ENCODE measurements at places on chromosomes 16 and 17. TPM values are rescaled to one million over a fixed set of nuclear protein-coding genes. Genes with fewer than 3 reads are reported as not detected.

GRCh38 chr16:70570967-70571570, 47.5 kb downstream of the SF3B3 start:
- no peak for DNase-seq

DNA sequence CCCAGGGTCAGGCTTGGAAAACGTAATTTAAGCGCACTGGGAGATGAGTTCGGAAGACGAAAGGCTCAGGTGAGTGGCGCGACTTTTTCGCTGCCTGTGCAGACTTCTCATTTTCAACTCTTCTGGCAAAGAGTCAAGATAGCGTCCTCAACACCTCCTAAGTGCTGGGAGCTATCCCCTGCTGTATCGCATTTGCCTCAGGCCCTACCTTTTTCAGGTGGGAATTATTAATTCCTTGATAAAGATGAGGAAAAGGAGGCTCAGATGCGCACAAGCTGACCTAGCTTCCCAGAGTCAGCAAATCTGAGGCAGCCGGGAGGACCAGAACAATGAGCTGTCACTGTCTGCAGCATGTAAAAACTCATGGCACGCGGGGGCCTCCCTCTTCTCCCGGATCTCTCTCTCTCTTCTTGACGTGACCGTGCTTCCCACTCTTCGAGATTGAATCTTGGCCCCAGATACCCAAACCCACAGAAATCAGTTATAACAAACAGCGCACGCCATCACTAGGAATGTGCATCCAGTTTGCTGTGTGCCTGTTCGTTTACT, 512 bp upstream of the ADAMTS18 start:
- no peak for DNase-seq

- no peak for DNase-seq
These were observed 148.4 kb downstream of the TOX3 start for GRCh38 chr16:52398491-52398960.

DNA sequence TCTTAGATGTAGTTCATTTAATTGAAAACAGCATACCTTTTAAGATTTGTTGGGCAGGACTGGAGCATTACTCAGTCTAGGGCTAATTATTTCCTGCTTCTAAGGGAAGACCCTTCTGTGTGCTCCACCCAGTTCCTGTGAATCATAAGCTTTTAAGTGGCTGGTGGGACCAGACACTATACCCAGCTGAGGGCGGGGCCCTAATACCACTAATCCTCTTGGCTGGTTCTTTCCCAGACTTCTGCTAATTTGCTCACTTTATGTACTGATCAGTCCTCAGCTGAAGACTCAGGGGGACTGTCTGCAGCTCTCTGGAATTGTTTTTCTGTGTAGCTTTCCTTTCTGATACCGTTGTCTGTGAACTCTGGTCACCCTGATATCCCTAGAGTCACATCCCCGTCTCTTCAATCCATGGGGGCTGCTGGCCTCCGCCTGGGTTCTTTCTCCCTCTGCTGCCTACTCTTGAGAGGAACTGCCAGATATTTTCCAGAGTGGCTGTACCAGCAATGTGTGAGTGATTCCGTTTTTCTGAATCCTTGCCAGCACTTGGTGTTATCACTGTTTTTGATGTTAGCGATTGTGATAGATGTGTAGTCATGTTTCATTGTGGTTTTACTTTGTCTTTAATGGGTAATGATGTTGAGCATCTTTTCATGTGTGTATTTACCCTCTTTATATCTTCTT, 35.1 kb downstream of the MFSD11 start:
- DNase-seq: no peak

DNA sequence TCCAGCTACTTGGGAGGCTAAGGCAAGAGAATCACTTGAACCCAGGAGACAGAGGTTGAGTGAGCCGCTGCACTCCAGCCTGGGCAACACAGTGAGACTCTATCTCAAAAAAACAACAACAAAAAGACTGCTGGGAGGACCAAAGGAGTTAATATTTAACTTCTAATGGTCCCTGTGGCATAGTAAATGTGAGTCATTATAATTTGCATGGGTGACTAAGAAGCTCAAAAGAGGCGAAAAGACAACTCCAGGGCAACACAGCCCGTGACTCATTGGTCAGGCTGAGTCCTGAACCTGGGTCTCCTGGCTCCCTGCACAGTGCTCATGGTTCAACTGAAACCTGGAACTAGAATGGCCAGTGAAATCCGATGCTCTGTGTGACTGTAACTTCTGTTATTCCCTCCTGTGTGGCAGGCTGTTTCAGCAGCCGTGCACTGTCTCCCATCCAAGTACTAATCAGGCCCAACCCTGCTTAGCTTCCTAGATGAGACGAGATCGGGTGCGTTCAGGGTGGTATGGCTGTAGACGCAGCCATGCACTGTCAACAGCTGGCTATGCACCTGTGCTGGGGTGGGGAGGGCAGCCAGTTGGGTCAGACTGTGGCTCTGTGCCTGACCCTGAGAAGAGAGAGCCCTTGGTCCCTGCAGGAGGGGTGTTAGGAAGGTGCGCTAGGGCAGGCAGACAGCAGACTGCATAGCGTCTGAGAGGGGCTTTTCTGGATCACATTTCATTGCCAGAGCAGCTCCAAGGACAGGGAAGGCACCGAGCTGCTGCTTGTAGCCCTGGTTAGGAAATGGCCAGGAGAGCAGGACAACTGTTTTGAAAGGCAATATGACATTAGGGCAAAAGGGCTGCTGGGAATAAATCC, 14.5 kb upstream of the GPRC5C start:
- peak; percentile 14 for DNase-seq

- no peak for DNase-seq
These were observed 20.5 kb downstream of the ATPAF2 start for GRCh38 chr17:18018411-18018921.

DNA sequence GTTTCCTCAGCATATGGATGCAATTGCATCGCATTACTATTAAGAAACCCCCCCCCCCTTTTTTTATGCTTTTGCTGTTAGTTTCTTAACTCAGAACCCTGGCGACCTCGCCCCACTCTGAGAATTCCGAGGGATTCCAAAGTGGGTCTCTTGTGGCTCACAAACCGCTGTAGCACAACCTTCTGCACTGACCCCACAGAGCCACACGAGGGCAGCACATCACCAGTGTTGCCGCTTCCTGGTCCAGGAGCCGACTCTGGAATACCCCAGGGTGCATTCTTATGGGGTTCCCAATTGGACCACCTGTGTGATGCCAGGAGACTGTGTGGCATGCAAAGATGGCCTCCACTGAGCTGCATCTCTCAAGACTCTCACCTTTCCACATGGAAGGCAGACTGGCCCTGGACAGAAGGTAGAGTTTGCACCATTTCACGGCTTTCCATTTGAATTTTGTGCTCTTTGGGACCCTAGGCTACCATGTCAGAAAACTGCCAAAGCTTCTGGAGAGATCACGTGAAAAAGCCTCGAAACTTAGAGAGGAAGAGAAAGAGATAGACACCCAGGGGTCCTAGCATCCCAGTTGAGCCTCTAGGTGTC, 432.7 kb upstream of the ASIC2 start:
- DNase-seq: peak; percentile 35

DNA sequence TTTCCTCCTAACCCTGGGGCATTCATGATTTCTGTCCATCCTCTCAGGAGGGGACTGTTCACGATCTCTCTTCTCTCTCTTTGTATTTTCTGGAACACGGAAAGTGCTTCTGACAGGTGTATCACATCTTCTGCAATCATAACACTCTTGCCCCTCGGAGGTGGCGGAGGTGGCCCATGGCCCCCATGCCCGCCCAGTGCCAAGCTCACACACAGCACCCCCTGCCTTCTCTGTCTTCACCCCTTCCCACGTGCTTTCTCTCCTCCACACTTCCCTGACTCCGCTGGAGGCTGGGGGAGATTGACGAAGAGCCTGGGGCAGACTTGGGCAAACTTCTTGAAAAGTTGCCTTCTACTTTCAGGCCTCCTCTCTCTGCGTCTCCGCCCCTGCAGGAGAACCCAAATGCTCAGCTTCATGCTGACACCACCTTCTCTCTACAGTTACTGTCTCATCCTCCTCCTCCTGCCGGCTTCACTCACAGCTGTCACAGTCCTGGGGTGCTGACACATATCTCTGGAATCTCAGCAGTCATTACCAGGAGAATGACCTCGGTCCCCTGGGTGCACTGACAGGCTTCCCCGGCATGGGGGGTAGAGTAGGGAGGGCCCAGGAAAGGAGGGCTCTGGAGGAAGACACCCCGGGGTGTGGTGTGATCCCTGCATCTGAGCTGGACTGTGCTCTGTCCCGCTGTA, 127.1 kb downstream of the ENGASE start:
- DNase-seq: no peak

DNA sequence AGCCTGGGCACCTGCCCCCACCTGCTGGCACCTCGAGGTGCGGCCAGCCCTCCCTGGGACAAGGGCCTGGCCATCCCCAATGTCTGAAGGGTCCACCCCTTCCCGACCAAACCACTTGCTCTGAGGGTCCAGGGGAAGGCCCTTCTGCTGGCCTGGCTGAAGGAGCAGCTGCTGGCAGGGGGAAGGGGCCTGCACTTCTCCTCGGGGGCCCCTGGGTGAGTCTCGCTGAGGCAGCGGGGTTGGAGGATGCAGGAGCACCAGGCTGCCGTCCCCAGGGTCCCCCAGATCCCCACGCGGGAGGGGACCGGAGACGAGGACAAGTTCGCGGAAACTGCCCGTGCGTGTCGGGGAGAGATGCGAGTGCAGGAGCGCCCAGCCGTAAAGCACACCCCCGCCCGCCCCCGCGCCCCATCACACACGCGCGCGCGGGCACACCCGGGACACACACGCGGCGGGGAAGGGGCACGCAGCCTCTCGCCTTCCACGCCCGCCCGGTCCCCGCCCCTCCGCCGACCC, 725 bp upstream of the CACNA1H start:
- DNase-seq: no peak

DNA sequence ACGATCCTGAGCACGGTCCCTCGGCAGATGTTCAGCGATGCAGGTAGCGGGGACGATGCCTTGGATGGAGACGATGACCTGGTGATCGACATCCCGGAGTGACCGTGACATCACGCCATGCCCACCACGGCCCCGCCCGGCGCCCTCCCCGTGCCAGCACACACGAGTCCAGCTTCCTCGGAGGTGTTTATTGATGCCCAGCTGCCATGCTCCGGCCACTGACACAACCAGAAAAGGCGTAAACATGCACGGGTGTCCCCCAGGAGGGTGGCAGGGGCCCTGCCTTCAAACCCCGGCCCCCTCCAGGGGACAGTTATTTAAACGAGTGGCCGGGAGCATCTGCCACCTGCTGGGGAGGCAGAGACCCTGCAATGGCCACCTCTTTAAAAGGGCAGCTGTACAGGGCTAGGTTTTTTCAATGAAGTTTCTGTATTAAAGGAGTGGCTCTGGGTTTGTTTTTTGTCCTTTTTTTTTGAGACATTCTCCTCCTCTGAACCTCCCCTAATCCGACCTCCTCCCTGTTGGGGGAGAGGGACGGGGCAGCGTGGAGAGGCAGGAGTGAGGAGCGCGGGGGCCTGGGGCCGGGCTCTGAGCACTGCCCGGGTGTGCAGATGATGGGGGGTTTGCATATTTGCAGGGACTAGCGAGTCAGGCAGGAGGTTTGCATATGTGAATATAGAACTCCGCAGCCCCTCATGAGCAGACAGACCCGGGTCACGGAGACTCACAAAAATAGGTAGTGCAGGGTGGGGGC, 5.3 kb downstream of the DOC2A start:
- DNase-seq: peak; percentile 33

GRCh38 chr16:26951950-26952349, 114.8 kb upstream of the C16orf82 start:
- no peak for DNase-seq

Gene TNFSF13
- total RNA-seq: 0.63 TPM

Gene NPW
- 4.8 TPM for total RNA-seq

Gene SLC22A31
- total RNA-seq: not detected

Gene NPIPB6
- total RNA-seq: 0.58 TPM

Gene KRTAP3-1
- total RNA-seq: not detected

Gene UBE2G1
- 67.3 TPM for total RNA-seq

Gene TPSAB1
- not detected for total RNA-seq

Gene TBC1D3H
- total RNA-seq: not detected
